ENCODE measurements at places on chromosomes 5 and 9.

DNA sequence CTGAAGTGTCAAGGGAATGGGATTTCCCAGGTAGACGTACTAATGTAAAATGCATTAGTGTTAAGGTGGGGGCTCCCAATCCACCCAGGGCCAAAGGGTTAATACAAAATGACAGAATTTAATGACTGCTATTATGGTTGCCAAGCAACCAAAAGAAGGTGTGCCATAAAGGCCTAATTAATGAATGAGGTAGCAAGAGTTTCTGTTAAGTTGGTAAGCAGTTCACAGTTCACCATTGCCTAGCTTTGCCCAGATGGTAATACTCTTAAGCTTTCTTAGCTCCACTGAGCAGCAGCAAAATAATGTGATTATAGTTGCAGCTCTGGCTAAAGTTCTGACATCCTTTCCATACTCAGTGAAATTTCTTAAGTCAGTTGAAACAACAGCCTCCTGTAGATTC, 211.7 kb downstream of the DENND1A start:
- DNase-seq = no peak

DNA sequence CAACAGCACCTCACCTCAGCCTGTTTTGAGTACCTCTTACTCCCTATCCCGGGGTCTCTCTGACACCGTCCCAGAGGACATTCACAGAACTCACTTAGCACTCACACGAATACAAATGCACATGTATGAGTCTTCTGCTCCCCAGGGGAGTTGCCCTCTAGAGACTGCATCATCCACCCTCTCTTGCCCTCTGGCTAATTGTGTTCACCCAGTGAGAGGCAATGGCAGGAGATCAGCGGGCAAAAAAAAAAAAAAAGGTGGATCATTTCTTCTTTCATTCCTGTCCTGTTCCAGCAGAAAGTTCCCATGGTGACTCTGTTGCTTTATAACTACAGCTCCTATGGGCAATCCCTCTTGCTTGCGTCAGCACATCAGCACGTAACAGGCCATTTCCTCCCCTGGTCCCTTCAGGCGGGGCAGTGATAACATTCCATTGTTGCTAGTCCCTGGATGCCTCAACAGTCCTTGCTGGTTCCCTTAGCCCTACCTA, 23.5 kb upstream of the SNX2 start:
- no peak for DNase-seq

GRCh38 chr9:81841333-81841732, 86.9 kb upstream of the SPATA31D4 start:
- DNase-seq = no peak

DNA sequence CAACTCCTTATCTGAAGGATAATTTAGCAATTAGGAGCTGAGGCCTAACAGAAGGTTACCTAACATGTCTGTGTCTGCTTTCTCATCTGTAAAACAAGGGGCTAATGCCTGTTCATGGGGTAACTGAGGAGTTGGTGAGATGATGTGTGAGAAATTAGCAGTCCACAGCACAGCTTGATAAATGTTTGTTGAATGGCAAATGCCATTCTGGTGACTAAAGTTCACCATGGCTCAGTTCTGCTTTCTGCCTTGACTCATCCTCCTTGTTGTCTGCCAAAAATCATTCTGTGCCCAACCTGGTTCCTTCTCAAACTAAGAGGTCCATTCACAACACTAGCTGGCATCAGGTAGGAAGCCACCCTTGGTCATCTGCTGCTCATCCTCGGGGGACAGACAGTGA, 552.0 kb upstream of the KLF4 start:
- no peak for DNase-seq

DNA sequence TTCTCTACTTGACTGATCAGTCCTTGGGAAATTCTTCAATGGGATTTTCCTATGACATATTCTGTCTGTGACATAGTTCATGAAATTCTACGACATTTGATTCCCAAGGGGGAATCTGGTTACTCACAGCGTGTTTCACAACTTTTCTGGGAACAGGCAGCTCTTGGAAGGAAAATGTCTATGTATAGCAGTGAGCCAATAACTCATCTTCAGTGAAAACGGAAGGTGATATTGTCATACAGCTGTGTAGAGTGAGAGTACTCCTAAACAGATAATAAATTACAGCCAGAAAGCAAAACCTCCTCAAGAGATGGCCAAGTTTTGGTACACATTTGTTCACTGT, 91.4 kb downstream of the C9orf152 start:
- DNase-seq = no peak

- no peak for DNase-seq
These were observed 51.3 kb upstream of the MROH2B start for GRCh38 chr5:41122459-41122858.

DNA sequence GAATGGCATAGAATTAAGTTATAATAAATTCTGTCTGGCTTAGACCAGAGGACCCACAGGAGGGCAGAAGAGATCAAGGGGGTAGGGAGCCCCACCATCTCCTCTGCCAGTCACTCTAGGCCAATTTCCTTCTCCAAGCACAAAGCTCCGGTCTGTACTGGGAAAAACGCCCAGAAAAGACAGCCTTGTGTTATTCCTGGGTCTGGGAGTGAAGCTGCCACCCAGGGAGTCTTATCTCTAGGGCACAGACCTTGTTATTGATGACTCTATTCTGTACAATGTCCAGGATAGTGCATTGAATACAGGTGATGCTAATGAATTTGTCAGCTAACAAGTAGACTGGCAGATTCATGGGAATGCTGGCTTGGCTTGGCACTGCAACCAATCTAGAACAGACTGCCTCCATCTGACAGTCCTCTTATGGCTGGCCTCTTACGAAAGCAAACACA, 60.7 kb downstream of the MED27 start:
- no peak for DNase-seq

DNA sequence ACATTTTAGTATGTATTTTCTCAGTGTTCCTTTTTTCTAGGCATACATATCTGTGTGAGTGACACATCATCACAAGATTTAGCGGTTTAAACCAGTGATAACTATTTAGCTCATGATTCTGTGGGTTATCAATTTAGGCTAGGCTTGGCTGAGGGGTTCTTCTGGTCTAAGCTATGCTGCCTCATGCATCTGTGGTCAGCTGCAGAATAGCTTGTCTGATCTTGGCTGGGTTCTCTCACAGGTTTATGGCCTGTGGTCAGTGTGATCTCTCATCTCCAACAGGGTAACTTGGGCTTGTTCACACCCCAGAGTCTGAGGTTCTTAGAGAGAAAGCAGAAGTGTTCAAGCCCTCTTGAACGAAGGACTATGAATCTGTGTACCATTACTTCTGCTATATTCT, 363.3 kb downstream of the KDM4C start:
- DNase-seq = no peak

Data from activated naive CD4-positive, alpha-beta T cell (primary cell).